Astrocyte of the cerebellum (primary cell): ENCODE measurements at places on chromosomes 7 and 10.
A peak's percentile ranks its signal among the peaks of the same experiment; 100 is the strongest.

GRCh38 chr10:43968076-43968475 is 319.4 kb upstream of the ZNF32 start:
- DNase-seq, result no peak

DNA sequence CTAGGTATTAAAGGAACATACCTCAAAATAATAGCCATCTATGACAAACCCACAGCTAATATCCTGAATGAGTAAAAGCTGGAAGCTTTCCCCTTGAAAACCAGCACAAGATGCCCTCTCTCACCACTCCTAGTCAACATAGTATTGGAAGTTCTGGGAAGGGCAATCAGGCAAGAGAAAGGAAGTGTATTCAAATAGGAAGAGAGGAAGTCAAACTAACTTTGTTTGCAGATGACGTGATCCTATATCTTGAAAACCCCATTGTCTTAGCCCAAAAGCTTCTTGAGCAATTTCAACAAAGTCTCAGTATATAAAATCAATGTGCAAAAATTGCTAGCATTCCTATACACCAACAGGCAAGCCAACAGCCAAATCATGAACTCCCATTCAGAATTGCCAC is 131.3 kb downstream of the FANK1 start:
- no peak for DNase-seq

DNA sequence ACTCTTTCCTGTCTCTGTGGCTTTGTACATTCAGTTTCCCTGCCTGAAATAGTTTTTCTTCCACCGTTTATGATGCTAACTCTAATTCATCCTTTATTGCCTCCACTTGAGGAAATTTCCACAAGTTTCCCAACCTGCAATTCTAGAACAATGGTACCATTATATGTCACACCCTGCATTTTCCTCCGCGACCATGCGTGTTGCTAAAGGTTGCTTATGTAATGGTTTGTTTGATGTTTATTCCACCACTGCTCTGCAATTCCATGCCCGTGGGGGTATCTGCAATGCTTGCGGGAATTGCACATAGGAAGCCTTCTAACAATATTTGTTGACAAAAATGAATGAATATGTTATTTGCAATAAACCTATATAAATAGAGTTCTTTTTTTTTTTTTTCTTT is 69.5 kb upstream of the ST8SIA6 start:
- no peak for DNase-seq

- DNase-seq, result no peak
Observed at GRCh38 chr7:133593561-133593960, 340.7 kb downstream of the EXOC4 start.

DNA sequence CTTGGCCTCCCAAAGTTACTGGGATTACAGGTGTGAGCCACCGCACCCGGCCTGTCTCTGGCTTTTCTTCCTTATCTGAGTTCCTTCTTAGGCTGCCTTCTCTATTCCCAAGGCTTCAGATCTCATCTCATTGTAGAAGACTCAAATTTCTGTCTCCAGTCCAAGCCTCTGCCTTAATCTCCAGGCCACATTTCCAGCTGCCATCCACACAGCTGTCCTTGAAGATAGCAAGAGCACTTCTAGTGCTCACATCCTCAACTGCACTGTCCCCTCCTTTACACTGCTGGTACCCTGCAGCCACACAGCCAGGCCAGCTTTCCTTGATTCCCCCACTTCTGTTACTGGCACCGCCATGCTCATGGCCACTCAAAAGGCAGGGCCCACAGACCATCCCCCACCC is 35.6 kb downstream of the POLL start:
- no peak for DNase-seq

DNA sequence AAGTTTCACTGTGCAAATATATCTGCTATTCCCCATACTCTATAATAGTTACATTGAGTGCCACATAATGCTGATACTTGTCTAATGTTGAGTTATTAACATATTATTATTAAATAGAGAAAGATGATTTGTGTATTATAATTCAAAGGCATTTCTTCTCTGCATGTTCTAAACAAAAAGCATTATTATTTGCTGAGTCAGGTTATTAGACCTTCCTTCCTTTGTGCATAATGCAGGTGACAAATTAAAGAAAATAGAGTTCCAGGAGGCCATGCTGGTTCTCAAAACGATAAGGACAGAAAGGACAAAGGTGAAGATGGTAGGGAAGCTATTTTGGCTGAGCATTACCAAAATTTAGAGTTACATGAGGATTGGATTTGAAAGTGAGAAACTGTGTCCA is 85.4 kb upstream of the CYP2C9 start:
- DNase-seq, result no peak

GRCh38 chr7:114977277-114977676 is 55.4 kb downstream of the MDFIC start:
- no peak for DNase-seq

DNA sequence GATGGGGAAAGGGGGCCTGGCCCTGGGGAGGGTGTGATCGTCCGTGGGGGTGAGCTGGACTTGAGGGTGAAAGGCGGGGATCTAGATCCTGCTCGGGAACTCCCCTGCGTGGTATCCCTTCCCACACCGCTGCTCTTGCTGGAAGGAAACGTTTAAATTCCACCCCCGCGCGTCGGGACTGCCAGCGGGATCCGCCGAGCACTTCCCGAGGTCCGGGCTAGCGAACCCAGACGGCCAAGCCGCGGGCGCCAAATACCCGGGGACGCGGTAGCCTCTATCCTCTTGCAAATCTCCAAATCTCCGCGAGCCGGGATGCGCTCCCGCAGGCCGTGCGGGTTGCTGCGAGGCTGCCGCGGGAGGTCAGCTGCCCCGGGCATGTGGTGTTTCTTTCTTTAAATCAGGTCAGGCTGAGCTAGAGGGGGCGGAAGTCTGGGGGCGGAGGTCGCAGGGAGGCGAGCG is 904 bp downstream of the NPTX2 start:
- no peak for DNase-seq

GRCh38 chr10:18409599-18410397 is 241.6 kb downstream of the NSUN6 start:
- DNase-seq, result no peak

DNA sequence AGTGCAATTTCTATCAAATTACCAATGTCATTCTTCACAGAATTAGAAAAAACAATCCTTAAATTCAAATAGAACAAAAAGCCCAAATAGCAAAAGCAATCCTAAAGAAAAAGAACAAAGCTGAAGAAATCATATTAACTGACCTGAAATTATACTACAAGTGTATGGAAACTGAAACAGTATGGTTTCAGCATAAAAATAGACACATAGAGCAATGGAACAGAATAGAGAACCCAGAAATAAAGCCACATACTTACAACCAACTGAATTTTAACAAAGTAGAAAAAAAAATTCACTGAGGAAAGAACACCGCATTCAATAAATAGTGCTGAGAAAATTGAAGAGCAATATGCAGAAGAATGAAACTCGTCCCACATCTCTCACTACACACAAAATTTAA is 142.0 kb upstream of the CHRM2 start:
- no peak for DNase-seq

- no peak for DNase-seq
Observed at GRCh38 chr7:50101873-50102272, 8.8 kb upstream of the ZPBP start.

DNA sequence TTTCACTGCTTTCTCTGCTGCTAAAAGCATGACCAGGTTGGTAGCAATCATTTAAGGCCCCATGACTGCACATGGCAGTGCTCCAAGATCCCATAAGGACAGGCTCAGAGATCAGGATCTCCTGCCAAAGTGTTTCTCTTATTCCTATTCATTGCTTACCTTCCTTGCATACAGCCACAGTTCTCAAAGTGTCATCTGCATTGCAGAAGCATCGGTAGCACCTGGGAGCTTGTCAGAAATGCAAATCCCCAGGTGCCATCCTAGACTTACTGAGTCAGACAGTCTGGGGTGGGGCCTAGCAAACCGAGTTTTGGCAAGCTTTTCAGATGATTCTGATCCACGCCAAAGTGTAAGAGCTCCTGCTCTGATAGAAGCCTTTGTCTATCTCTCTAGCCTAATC is 489.0 kb upstream of the AUTS2 start:
- no peak for DNase-seq

GRCh38 chr7:117759950-117760640 is 113.1 kb downstream of the CTTNBP2 start:
- DNase-seq, result no peak

DNA sequence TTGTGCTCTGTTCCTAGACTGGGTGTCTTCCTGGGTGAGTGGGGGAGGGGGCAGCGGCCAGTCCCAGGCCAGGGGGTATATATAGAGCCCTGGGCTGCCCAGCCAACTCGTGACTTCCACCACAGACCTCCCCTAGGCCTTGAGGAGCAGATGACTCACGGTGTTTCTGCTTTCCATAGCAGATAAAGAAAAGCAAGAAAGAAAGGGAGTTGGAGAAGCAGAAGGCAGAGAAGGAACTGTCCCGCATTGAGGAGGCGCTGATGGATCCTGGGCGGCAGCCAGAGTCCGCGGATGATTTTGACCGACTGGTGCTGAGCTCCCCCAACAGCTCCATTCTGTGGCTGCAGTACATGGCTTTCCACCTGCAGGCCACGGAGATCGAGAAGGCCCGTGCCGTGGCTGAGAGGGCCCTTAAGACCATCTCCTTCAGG is 10.1 kb downstream of the CALHM2 start:
- peak; percentile 16 for DNase-seq

DNA sequence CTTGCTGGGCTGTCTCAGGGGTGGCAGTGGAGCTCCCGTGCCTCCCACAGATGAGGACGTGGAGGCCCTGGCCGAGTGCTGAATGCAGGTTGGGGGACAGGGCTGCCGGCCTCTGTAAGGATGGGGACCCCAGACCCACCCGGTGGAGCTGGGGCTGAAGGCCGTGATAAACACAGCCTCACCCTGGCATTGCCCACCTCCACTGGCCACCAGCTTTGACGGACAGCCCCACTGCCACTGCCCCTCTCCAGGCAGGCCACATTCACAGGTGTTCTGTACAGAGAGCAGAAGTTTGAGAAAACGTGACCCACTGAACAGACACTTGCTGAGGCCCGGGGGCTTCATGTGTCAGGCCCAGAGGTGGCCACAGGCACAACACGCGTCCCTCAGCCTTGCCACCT is 126.2 kb downstream of the LHPP start:
- DNase-seq, result no peak

GRCh38 chr7:16939161-16939560 is 57.4 kb upstream of the AGR3 start:
- no peak for DNase-seq

DNA sequence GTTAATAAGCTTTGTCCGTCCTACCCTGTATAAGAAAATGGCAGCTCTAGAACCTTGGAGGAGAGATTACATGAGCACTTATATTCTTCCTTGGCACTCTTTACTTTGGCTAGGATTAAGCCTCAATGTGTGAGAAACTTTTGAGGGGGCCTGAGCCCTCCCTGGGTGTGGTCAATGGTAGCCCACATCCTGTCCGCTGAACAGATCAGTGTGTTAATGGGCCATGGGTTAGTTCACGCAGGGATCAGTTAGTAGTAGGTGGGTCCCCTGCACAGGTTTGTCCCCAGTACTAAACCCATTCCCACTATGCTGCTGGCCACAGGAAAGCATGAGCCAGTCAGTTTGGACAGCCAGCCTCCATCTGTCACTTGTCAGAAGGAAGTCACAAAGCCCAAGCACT is 20.2 kb upstream of the IKZF1 start:
- no peak for DNase-seq

DNA sequence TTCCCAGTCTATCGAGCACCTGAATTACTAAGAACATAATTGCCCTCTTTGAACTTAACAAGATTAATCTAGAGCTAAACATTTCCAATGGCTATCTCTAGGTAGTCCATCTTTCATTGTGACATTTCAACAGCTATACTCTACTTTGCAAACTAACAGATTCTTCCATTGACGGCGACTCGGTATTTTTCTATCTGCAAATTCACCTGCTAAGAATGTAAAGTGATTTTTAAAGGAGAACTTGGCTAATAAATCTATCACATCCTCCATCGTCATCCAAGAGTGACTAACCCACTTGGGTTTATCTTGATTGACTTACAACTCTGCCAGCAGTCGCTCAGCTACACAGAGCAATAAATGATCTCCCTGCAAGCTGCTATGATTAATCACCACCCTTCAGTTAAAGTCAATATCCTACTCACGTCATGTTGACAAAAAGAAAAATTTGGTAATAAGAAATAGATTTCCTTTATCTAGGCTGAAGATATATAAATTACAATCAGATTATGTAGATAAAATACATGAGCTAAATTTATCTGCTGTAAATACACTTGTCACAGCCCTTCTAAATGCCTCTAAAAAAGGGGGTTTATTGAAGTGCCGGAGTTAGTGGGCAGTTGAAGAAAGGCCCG is 99.5 kb downstream of the SFMBT2 start:
- no peak for DNase-seq

DNA sequence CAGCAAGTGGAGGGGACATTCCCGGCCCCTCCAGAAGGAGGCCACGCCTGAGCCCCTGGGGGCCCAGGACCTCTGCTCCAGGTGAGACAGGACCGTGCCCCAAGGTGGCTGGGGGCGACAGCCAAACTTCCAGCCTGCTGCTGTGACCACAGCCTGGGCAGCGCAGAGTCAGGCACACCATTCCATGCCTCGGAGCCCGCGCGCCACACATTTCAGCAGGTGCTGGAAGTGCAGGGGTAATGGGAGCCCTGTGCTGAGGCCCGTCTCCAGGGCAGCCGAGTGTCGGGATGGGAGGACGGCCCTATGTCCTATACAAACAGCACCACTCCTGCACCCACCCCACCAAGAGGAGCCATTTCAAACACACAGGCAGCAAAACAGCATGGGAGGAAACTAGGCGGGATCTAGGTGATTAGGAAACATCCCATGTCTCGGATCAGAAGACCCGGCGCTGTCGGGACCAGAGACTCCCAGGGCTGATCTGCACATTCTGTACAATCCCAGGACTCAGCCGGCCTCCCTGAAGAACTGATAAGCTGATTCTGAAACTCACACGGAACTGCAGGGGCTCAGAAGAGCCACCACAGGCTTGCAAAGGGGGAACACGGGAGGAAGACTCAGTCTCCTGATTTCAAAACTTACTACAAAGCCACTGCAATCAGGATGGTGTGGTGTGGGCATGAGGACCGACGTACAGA is 272.3 kb downstream of the ELFN1 start:
- DNase-seq, result no peak

DNA sequence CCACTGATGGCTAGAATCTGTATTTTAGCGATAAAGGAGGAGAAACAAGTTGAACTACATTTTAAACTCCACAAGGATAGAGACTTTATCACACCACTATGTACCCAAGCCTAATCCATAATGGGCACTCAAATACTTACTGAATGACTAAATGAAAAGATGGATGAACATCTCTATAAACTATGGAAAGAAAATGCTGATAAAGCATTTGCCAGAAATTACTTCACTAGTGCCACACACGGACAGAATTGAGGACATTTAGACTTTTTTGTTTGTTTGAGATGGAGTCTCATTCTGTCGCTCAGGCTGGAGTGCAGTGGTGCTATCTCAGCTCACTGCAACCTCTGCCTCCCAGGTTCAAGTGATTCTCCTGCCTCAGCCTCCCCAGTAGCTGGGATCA is 1.7 kb upstream of the NSUN6 start:
- DNase-seq, result no peak
